Aorta (tissue), 5 donors: ENCODE measurements at places on chromosomes 2 and 18. TPM values are rescaled to one million over a fixed set of nuclear protein-coding genes. Genes with fewer than 3 reads are reported as not detected.
A peak's percentile ranks its signal among the peaks of the same experiment; 100 is the strongest.

GRCh38 chr18:70294471-70295191, 5.8 kb downstream of the SOCS6 start:
- no peak for DNase-seq

ABCG8 gene
- total RNA-seq: not detected

GRCh38 chr2:171244466-171244969, 83.8 kb upstream of the TLK1 start:
- no peak for DNase-seq

EPB41L3 gene
- total RNA-seq: 116 TPM

NOL4 gene
- not detected for total RNA-seq

NOSTRIN gene
- total RNA-seq: 46.4 TPM

HOXD9 gene
- total RNA-seq: 1.8 TPM

GRCh38 chr2:12588986-12589385, 127.8 kb upstream of the TRIB2 start:
- DNase-seq: no peak

ADRA2B gene
- total RNA-seq: 34.0 TPM

GALNT14 gene
- total RNA-seq: 1.2 TPM

GRCh38 chr2:127707890-127708648, 6.8 kb downstream of the SFT2D3 start:
- DNase-seq: no peak

LHCGR gene
- 0.42 TPM for total RNA-seq

GRCh38 chr2:60552078-60552850, 1.2 kb downstream of the BCL11A start:
- DNase-seq: no peak

DNA sequence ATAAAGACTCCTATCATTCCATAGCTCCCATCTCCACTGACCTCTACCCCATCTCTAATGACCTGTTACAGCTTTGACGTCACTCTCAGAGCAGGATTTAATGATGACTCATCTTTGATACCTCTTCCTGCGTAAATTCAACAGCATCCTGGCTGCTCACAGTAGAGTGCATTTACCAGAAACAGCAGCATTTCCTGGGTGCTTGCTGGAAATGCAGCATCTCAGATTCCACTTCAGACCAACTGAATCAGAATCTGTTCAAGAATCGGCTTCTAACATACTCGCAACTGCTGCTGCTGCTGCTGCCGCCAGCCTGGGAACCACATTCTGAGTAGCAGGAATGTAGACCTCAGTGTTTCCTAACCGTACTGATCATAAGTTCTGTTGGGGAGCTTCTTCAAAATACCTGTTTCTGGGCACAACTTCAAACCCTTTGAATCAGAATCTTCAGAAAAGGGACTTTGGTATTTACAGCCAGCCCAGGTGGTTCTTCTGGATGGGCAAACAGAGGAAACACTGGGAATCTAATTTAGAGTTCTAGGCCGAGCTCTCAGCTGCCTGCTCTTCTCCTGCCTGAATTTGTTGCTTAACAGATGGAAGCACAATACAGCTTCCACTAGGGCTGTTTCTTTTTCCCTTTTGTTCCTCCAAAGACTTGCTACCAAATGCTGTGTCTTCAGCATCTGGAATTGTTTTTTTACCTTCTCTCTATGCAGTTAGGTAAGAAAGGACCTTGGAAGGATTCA, 241.4 kb downstream of the NCKAP5 start:
- DNase-seq: no peak

DNA sequence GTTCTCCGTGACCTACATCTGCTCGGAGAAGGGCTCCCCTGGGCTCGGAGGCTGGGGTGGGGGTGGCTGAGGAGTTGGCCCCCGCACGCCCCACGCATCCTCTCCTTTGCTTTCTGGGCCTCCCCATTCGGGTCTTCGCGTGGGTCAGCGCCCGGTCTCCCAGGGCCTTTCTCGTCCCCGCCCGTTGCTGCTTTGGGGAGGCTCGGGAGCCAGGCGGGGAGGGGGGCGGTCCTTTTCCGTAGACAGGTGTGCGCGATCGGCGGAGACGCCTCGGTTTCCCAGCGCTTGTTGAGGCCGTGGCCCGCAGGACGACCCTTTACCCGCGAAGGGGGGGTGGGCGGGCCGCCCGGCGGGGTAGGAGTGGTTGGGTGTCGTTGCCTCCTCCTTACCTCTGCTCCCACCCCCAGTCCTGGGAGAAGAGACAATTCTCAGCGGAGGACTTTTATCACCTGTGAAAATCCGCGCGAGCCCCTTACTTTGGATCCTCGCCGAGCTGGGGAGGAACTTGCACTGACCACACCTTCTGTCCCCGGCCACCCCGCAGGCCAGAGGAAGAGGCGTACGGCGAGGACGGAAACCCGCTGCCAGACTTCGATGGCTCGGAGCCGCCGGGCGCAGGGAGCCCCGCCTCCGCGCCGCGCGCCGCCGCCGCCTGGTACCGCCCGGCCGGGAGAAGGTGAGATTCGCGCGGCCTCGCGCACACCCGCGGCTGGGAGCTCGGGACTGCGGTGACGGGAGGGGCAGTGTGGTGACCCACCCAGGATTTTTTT, 2.6 kb downstream of the ADCYAP1 start:
- peak; percentile 40 for DNase-seq

GRCh38 chr2:239177908-239178307, 222.9 kb downstream of the HDAC4 start:
- DNase-seq: peak; percentile 32

DNA sequence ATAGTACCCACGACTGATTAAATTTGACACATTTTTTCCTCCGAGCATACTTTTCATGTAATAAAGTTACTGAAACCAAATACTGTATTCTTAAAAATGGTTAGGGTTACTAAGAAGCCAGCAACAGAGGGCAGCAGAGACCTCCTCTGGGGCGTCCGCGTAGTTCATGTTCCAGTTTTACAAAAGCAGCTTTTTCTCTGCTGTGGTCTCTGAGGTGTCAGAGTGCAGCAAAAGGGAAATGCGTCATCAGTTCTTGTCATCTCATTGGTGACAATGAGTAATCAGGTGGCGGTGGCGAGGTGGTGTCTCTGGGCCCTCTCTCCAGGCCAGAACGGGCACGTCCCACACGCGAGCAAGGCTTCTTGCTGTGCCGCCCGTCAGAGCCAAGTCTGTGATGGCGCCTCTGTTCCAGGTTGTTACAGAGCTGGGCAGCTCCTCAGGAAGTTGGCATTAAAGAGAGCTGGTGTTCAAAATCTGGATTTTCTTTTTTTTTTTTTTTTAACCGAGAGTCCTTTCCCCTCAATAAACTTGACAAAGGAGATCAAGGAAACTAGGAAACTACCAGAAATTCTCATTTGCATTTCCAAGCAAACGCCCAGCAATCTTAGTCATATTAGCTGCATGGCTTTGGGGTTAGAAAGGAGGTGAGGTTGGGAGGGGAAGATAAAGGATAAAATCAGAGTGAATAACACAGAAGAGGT, 98.6 kb upstream of the BZW1 start:
- DNase-seq: peak; percentile 95

TLX2 gene
- total RNA-seq: not detected

CENPA gene
- total RNA-seq: 0.23 TPM

AP1S3 gene
- total RNA-seq: 0.91 TPM

TMEM37 gene
- total RNA-seq: 11.0 TPM

DNA sequence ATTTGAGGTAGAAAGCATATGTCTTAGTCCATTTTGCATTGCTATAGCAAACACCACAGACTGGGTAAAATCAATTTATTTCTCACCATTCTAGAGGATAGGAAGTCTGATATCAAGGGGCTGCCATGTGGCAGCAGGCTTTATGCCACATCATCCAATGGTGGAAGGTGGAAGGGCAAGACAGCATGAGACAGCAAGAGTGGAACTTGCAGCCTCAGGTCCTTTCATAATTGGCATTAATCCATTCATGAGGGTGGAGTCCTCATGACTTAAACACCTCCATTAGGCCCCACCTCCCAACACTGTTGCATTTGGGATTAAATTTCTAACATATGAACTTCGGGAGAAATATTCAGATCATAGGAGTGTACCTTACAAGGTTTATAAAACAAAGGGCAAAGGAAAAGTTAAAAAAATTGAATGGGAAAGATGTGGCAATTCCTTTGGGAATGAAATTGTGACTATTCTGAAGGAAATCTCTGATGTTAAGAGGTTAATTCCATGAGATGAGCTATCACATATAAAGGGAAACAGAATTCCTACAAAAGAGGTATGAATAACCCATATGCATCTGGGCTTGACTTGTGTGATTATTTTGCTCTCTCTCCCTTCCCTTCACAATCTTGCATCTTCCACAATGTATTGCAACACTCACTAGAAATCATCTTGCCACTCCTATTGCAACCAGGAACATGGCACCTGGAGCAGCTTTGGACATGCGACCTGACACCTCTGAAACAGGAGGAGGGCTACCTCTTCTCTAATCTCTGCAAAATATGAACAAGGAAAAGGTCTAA, 507.8 kb downstream of the EPHA4 start:
- DNase-seq: no peak

GRCh38 chr2:72325592-72326422, 178.1 kb upstream of the CYP26B1 start:
- DNase-seq: no peak

- DNase-seq: no peak
These were observed 1202.8 kb downstream of the CNTNAP5 start for GRCh38 chr2:125227843-125228392.

GRCh38 chr2:239029958-239030357, 182.1 kb downstream of the TWIST2 start:
- DNase-seq: no peak

SLC9A4 gene
- total RNA-seq: not detected

MEIS1 gene
- total RNA-seq: 35.4 TPM

UGT1A10 gene
- total RNA-seq: not detected

SCN7A gene
- 5.0 TPM for total RNA-seq

DNA sequence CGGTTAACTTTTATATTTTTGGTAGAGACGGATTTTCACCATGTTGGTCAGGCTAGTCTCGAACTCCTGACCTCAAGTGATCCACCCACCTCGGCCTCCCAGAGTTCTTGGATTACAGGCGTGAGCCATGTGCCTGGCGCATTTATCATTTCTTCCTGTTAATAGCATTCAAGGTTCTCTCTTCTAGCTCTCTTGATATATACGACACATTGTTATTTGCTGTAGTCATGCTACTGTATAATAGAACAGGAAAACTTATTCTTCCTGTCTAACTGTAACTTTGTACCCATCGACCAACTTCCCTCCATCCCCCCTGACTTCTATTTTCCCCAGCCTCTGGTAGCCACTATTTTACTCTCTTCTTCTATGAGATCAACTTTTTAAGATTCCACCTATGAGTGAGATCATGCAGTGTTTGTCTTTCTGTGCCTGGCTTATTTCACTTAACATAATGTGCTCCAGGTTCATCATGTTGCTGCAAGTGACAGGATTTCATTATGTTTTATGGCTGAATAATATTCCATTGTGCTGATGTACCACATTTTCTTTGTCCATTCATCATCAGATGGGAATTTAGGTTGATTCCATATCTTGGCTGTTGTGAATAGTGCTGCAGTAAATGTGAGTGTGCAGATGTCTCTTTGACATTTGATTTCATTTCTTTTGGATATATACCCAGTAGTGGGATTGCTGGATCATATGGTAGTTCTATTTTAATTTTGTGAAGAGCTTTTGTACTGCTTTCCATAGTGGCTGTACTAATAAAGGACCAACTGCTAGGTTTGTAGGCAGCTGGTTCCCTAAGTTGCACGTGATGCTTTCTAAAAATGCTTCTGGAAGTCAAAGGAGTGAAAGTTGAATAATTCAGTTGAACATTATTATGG, 205.2 kb downstream of the PRKCE start:
- no peak for DNase-seq

SOX11 gene
- total RNA-seq: not detected

DNA sequence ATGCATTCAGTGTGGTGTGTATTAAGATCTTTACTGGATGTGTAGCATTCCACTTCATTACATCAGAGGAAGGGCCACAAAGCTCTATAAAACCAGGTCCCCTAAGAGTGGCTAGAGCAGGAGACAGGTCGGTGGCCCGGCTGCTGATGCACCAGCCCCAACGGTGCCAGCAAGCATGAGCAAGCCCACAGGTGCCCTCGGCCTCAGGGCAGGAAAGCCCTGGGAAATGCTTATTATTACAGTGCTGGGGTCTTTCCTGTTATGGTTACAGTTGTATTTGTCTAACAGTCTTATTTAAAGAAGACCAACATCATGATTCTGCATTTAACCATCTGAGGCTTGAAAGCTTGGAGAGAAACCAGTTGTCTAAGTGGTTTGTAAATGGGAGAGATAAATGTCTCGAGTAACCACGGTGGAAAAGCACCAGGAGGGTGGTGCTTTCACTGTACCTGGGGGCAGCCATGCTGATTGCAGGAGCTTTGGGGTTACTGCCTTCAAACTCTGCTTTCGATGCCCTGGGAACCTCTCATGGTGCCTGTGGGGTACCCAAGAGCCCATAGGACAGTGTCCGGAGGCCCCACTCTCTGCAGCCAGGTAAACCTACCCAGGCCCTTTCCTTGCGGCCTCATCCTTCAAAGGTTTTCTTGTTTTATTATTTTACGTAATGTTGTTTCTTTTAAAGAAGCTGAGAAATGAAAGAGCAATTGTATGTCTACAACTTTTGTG, 133.1 kb downstream of the SH3RF3 start:
- no peak for DNase-seq

GRCh38 chr2:177588671-177589070, 196.1 kb downstream of the AGPS start:
- DNase-seq: no peak

GKN1 gene
- not detected for total RNA-seq

DNA sequence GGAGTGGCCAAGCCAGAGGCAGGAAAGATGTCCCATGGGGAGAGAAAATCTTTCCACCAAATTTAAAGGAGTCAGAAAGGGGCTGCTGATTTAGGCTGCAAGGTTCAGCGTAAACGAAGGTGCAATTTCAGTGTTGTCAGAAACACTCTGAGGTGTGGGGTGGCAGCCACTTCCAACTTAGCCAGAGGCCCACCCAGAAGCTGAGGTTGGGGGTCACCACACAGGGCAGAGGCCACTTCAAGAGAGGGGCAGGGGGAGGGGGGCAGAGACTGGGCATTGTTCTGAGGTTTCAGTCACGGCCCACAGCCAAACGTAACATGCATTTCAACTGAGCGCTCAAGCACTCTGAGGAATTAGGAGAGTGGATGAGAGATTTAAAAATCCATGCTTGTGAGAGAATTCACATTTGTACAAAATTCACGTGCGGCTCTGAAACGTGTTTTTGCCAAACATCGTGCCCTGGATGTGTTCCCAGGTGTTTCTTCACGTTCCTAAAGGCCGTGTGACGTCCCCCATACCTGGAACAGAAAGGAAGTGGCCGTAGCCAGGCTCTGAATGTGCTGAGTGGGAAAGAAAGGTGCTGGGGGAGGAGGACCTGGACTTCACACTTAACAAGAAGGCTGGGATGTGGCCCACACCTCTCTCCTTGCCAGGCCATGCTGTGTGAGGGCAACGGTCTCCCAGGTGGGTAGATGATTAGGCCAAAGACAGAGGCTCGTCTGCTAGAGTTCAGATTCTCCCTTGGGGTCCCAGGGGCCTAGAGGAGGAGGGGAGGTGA, 19.5 kb upstream of the BOK start:
- DNase-seq: peak; percentile 57

- no peak for DNase-seq
These were observed 36.1 kb upstream of the TMEM178A start for GRCh38 chr2:39629646-39630045.

IL36G gene
- total RNA-seq: not detected

SNED1 gene
- total RNA-seq: 108 TPM
